Mesendoderm (in vitro differentiated cells): ENCODE measurements at places on chromosomes 7 and 10.

- H3K4me1 ChIP-seq = no peaks in the 10 kb centered on the region
- DNase-seq = no peak
- H3K4me3 ChIP-seq = no peak overlapping the region
- no peak overlapping the region for H3K27ac ChIP-seq
- no peaks in the 10 kb centered on the region for H3K27me3 ChIP-seq
These were observed 103.2 kb downstream of the DYNC1I1 start for GRCh38 chr7:95875519-95875918.

- peak; percentile 51 for DNase-seq
- no peak overlapping the region for H3K27ac ChIP-seq
- peaks cover 34% of the 10 kb centered on the region for H3K27me3 ChIP-seq
- no peak overlapping the region for H3K4me3 ChIP-seq
These were observed 536.0 kb upstream of the GALNT17 start for GRCh38 chr7:70595755-70596597.

DNA sequence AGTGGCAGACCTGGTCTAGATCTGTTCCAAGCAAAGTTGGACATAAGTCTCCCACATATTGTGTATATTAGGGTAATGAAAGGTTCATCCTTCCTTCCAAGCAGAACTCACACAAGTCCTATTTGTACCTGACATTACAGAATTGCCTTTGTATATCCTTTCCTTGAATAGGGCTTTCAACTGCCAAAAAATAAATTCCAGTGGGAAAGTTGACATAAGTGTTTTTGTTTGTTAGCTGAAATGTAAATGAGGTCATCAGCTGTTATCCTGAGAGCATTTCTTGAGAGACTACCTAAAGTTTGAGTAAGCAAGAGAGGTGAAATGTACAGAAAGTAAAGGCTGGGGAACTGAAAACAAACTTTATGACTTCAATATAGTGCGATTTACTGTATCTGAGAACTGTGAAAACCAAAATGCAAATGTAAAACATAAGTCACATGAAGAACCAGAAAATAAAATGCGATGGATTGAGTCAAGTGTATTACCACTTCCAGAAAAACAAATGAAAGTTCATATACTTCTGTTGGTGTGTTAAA lies 527.3 kb upstream of the SEMA3D start:
- no peak for DNase-seq
- H3K27me3 ChIP-seq = no peaks in the 10 kb centered on the region
- no peak overlapping the region for H3K4me3 ChIP-seq
- H3K27ac ChIP-seq = no peak overlapping the region
- H3K36me3 ChIP-seq = no peaks in the 10 kb centered on the region
- no peaks in the 10 kb centered on the region for H3K4me1 ChIP-seq

GRCh38 chr7:11133436-11133959 lies 159.8 kb downstream of the PHF14 start:
- no peak overlapping the region for H3K4me3 ChIP-seq
- H3K27me3 ChIP-seq = no peaks in the 10 kb centered on the region
- no peak overlapping the region for H3K27ac ChIP-seq
- H3K4me1 ChIP-seq = no peaks in the 10 kb centered on the region

GRCh38 chr7:41588341-41588740 lies 114.5 kb downstream of the INHBA start:
- H3K27ac ChIP-seq = no peak overlapping the region
- H3K36me3 ChIP-seq = no peaks in the 10 kb centered on the region
- H3K4me1 ChIP-seq = peaks cover 3% of the 10 kb centered on the region

GRCh38 chr10:44263771-44264170 lies 121.1 kb downstream of the CXCL12 start:
- peaks cover 5% of the 10 kb centered on the region for H3K4me1 ChIP-seq
- no peak overlapping the region for H3K27ac ChIP-seq
- H3K4me3 ChIP-seq = no peak overlapping the region
- no peaks in the 10 kb centered on the region for H3K36me3 ChIP-seq

GRCh38 chr7:78118470-78118869 lies 319.9 kb downstream of the PHTF2 start:
- no peak for DNase-seq
- no peaks in the 10 kb centered on the region for H3K36me3 ChIP-seq
- no peaks in the 10 kb centered on the region for H3K27me3 ChIP-seq
- no peak overlapping the region for H3K27ac ChIP-seq

DNA sequence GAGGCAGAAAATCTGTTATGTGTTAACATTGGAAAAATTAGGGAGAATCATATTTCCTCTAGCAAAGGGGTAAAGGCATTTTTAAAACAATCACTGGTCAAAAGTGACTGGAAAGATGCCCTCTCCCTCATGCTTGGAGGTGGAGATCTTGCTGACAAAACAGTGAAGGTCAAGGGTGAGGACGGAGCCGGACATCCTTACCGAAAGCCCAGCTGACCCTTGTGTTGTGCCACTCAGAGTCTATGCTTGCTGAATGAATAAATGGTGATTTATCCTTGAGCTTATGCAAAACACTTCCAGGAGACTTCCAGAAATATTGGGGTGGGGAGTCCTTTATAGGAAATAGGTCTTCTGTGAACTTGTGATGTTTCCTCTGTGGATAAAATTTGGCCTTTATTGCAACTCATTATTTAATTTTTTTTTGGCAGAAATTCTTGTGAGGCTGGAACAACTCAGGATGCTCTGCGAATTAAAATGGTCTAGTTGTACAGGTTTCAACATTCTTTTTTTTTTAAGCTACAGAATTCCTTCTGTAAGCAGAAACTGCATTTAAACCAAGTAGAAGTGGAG lies 28.3 kb upstream of the ELMO1 start:
- no peaks in the 10 kb centered on the region for H3K4me1 ChIP-seq
- DNase-seq = no peak
- no peak overlapping the region for H3K27ac ChIP-seq
- no peak overlapping the region for H3K4me3 ChIP-seq
- no peaks in the 10 kb centered on the region for H3K27me3 ChIP-seq

DNA sequence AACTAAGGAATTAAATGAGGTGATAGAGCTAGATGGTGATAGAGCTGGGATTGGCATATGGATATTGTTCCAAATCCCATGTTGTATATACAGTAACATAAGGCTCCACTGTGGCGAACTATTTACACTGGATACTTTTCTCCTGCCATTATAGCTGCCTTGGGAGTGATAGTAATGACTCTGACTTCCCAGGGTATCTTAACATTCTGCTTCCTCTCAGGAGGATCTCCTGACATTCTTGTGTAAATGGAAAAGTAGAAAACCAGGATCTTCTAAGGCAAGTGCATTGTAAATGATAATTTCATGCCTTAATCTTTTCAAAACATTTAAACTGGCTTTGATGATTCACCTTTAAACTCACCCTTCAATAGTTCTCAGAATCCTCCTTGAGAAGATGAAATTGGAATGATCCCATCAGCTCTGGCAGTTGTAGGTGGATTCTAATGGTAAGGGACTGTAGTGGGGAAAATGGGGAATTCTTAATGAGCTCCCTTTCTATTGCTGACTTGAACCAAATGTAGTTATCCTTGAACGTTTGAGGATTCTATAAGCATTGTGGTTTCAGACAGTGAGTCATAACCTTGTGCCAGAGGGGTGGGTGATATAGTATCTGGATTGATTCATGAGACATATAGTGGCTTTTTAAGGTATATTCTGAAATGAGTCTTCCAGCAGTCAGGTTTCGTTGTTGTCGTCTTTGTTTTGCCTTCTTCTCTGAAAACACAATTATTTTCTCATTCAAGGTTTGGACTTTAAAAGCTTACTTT lies 450.0 kb downstream of the SUGCT start:
- no peaks in the 10 kb centered on the region for H3K27me3 ChIP-seq
- no peak overlapping the region for H3K27ac ChIP-seq
- no peak for DNase-seq
- no peaks in the 10 kb centered on the region for H3K36me3 ChIP-seq
- no peaks in the 10 kb centered on the region for H3K4me1 ChIP-seq

GRCh38 chr10:14010101-14010558 lies 320.6 kb downstream of the FRMD4A start:
- no peak overlapping the region for H3K27ac ChIP-seq
- H3K27me3 ChIP-seq = no peaks in the 10 kb centered on the region
- DNase-seq = peak; percentile 63
- no peak overlapping the region for H3K4me3 ChIP-seq
- no peaks in the 10 kb centered on the region for H3K36me3 ChIP-seq
- H3K4me1 ChIP-seq = peaks cover 10% of the 10 kb centered on the region

DNA sequence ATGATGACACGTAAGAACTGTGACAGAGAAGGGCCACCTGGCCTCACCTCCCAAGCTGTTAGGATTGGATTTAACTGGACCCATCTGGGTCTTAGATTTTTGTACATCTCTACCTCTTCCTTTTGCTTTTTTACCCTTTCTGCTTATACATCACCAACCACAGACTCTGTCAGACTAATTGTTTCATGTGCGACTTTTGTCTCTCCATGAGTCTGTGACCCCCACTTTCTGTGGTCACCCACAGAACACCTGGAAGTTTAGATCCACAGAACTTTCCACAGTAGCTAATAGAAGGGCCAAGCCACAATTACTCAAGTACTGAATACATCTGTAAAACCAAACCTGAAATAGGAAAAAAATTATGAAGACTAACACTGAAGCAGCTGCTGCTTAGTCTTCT lies 23.1 kb downstream of the SEC31B start:
- no peak for DNase-seq
- H3K27me3 ChIP-seq = no peaks in the 10 kb centered on the region
- no peaks in the 10 kb centered on the region for H3K4me1 ChIP-seq
- no peak overlapping the region for H3K27ac ChIP-seq

GRCh38 chr7:156195276-156195675 lies 383.0 kb upstream of the SHH start:
- no peak overlapping the region for H3K27ac ChIP-seq
- no peaks in the 10 kb centered on the region for H3K4me1 ChIP-seq
- no peaks in the 10 kb centered on the region for H3K36me3 ChIP-seq
- DNase-seq = no peak
- no peaks in the 10 kb centered on the region for H3K27me3 ChIP-seq

GRCh38 chr7:55549457-55549856 lies 22.8 kb downstream of the VOPP1 start:
- no peaks in the 10 kb centered on the region for H3K27me3 ChIP-seq

GRCh38 chr7:106484562-106484961 lies 176.4 kb downstream of the CCDC71L start:
- H3K27ac ChIP-seq = no peak overlapping the region
- no peaks in the 10 kb centered on the region for H3K36me3 ChIP-seq
- no peak overlapping the region for H3K4me3 ChIP-seq

DNA sequence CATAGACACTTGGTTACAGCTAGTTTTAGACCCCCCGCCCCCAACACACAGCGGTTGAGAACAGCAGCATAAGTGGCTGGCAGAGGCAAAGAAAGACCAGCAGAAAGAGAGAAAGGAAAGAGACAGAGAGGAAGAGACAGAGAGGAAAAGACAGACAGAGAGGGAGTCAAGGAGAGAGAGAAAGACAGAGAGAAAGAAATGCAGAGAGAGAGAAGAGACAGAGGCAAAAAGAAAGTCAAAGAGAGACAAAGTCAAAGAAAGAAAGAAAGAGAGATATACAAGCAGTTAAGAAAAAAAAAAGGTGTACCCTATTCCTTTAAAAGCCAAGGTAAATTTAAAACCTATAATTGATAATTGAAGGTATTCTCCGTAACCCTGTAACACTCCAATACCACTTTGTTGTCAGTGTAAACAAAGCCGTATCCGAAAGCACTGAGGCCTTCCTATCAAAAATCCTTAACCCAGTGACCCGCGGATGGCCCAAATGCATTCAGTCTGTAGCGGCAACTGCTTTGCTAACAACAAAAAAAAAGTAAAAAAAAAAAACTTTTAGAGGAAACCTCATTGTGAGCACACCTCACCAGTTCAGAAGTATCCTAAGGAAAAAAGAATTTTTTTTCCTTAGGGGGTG lies 11.9 kb upstream of the SLC12A9 start:
- H3K4me3 ChIP-seq = no peak overlapping the region
- H3K27me3 ChIP-seq = no peaks in the 10 kb centered on the region
- peak; percentile 37 for DNase-seq
- H3K4me1 ChIP-seq = peaks cover 6% of the 10 kb centered on the region

- H3K4me3 ChIP-seq = no peak overlapping the region
- no peaks in the 10 kb centered on the region for H3K27me3 ChIP-seq
- no peaks in the 10 kb centered on the region for H3K4me1 ChIP-seq
- DNase-seq = no peak
- no peaks in the 10 kb centered on the region for H3K36me3 ChIP-seq
These were observed 135.0 kb downstream of the SEMA3C start for GRCh38 chr7:80783678-80784327.

DNA sequence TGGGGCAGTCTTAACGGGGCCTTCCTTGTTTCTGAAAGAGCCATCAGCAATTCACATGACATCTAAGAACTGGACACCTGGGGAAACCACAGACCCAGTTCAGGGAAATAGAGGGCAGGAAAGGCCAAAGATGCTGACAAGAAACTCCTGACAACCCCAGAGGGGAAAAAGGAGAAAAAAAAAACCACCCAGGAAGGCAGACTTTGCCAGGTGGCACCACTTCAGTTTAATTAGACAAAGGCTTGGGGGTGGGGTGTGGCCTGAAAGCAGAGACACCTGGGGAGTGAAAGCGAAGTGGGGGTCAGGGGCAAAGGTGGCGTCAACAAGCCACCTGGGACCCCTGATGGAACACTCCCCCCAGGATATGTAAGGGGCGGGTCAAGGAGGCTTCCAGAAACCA lies 53.6 kb downstream of the RAB11FIP2 start:
- H3K27ac ChIP-seq = no peak overlapping the region
- no peaks in the 10 kb centered on the region for H3K27me3 ChIP-seq
- no peak for DNase-seq
- H3K4me1 ChIP-seq = no peaks in the 10 kb centered on the region
- H3K36me3 ChIP-seq = no peaks in the 10 kb centered on the region
- no peak overlapping the region for H3K4me3 ChIP-seq

- no peak overlapping the region for H3K4me3 ChIP-seq
- H3K27ac ChIP-seq = no peak overlapping the region
- H3K4me1 ChIP-seq = no peaks in the 10 kb centered on the region
- peak; percentile 93 for DNase-seq
- no peaks in the 10 kb centered on the region for H3K36me3 ChIP-seq
- H3K27me3 ChIP-seq = no peaks in the 10 kb centered on the region
These were observed 33.4 kb upstream of the PPP3CB start for GRCh38 chr10:73529089-73529832.

GRCh38 chr7:3117081-3117480 lies 73.4 kb upstream of the CARD11 start:
- no peaks in the 10 kb centered on the region for H3K27me3 ChIP-seq
- H3K27ac ChIP-seq = no peak overlapping the region
- H3K4me3 ChIP-seq = no peak overlapping the region
- DNase-seq = no peak
- H3K36me3 ChIP-seq = no peaks in the 10 kb centered on the region
- no peaks in the 10 kb centered on the region for H3K4me1 ChIP-seq

GRCh38 chr10:43267811-43268210 lies 946 bp upstream of the RASGEF1A start:
- peaks cover 16% of the 10 kb centered on the region for H3K27me3 ChIP-seq
- H3K36me3 ChIP-seq = no peaks in the 10 kb centered on the region
- no peak overlapping the region for H3K4me3 ChIP-seq
- no peak for DNase-seq
- H3K4me1 ChIP-seq = no peaks in the 10 kb centered on the region
- H3K27ac ChIP-seq = no peak overlapping the region

DNA sequence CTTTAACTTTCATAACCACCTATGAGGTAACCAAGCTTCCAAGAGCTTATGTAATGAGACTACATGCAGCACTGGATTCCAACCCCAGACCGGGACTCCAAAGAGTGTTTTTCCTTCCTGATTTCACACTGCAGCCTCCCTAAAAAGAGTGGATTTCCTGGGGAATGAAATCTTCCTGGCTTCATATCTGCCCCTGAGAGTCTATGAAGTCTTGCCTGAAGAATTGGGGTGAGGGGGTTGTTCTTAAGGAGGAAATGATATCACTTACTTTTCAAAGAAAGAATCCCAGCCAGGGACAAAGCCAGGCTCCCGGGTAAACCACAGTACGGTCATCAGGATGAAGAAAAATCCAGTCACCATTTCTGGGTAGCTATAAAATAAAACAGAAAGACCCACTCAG lies 29.7 kb downstream of the STMP1 start:
- DNase-seq = no peak
- H3K36me3 ChIP-seq = no peaks in the 10 kb centered on the region
- no peaks in the 10 kb centered on the region for H3K27me3 ChIP-seq
- H3K27ac ChIP-seq = no peak overlapping the region
- H3K4me3 ChIP-seq = no peak overlapping the region
